ENCODE measurements at places on chromosomes 5 and 9. TPM values are rescaled to one million over a fixed set of nuclear protein-coding genes. Genes with fewer than 3 reads are reported as not detected.

- peak; percentile 81 for DNase-seq
Measured at GRCh38 chr5:138641547-138642298, 66.5 kb upstream of the HSPA9 start.

- DNase-seq, result peak; percentile 100
Measured at GRCh38 chr9:101398068-101398929, at the start of the genes MRPL50 and ZNF189. TSS of gene MRPL50 (minus strand) at chr9:101398618. CDS start at chr9:101398592, 26 bp downstream. TSS of gene ZNF189 (plus strand) at chr9:101398851. CDS start at chr9:101399157, 306 bp downstream.

DNA sequence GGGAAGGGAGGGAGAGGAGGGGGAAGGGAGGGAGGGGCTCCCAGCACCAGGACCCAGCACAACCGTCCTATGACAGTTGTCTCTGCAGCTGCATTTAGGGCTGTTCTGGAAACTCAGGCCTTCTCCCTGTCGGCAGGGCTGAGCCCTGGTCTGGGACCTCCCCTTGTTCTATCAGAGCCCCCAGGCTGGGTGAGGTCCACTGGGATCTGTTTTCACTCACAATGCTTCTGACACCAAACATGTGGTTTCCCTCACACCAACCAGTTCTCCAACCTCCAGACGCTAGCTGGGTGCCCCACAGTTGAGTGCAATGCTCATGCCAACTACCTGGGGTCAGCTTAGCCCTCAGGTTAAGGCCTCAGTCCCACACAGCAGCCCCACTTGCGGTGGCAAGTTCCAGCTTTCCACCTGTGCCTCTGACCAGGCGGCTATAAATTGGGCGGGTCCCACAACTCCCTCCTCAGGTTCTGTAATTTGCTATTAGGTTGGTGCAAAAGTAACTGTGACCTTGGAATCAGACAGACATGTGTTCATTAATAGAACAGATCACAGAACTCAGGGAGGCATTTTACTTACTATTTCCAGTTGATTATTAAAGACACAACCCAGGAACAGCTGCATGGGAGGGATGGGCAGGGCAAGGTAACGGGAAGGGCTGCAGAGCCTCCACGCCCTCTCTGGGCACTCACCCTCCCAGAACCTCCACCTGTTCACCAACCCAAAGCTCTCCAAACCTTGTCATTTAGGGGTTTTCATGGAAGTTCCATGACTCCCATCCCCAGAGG is 13.5 kb downstream of the ADAMTS2 start:
- no peak for DNase-seq

DNA sequence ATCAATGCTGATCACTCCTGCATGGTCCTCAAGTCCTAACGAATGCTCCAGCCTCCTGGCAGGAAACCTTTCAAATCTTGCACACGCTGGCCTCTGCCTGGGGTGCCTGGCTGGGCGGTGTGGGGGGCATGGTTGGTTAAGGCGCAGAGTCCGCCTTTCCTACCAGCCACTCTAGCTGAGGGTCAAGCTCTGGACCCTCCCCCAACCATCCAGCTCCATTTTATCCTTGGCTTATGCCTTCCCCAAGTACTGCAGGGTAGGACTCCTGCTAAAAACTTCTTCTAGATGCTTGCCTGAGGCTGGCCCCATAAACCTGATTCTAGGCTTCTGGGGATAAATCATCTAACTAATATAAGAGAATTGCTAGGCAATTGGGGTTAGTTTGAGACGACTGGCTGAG is 808 bp upstream of the MVB12B start:
- DNase-seq, result no peak

DNA sequence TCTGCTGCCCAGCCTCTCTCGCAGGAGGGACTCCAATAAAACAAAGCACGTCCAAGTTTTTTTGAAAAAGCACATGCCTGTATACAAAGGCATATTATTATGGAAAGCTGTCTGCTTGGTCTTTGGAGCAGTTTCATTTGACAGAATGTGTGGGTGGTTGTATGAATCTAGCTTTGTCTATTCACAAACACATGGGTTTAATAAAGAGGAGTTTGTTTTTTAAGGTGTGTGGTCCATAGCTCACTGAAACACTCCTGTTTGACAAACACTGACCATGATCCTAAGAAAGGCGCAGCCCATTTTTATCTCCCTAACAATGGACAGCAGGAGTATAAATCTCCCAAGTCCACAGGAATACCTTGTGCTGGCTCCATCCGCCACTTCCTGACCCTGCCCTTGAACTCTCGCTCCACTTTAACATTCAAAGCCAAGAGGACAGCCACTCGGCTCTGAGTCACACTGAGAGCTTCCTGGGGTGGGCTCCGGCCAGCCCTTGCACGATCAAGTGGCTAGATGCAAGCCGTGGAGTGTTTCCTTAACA is 371.9 kb downstream of the EBF1 start:
- peak; percentile 84 for DNase-seq

DNA sequence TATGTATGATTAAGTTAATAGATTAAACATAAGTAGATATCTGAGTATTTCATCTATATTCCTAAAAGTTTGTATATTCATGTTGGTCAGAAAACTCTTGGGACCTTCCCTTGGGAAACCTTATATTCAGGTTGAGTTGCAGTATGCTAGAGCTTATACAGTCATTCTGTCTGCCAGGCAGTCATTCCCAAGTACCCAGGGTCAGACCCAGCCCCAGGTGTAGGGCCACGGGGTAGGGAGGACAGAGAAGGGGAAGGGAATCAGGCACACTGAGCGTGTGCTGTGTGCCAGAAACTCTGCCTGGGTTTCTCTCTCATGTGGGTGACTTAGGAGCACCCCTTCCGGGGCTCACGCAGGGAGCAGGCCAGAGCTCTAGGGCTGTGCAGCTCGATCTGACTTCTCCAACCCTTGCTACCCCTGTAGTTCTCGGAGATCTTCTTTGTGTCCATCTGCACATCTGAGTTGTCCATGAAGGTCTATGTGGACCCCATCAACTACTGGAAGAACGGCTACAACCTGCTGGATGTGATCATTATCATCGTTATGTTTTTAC is 28.2 kb downstream of the CATSPER3 start:
- DNase-seq, result no peak

DNA sequence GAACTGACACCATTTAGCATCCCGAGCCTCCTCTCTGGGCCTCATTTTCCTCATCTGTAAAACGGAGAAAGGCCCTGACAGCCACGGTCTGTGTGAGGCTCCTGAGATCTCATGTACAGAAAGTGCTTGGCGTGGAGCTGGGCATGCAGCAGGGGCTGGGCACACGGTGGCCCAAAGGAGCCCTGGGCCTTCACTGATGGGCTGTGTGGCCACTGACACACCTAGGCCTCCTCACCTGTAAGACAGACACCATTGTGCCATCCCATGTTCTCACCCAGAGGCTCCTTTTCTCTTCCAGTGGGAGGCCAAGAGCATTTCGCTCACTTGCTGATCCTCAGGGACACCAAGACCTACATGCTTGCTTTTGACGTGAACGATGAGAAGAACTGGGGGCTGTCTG is 1.6 kb downstream of the ORM1 start:
- DNase-seq, result peak; percentile 37

DNA sequence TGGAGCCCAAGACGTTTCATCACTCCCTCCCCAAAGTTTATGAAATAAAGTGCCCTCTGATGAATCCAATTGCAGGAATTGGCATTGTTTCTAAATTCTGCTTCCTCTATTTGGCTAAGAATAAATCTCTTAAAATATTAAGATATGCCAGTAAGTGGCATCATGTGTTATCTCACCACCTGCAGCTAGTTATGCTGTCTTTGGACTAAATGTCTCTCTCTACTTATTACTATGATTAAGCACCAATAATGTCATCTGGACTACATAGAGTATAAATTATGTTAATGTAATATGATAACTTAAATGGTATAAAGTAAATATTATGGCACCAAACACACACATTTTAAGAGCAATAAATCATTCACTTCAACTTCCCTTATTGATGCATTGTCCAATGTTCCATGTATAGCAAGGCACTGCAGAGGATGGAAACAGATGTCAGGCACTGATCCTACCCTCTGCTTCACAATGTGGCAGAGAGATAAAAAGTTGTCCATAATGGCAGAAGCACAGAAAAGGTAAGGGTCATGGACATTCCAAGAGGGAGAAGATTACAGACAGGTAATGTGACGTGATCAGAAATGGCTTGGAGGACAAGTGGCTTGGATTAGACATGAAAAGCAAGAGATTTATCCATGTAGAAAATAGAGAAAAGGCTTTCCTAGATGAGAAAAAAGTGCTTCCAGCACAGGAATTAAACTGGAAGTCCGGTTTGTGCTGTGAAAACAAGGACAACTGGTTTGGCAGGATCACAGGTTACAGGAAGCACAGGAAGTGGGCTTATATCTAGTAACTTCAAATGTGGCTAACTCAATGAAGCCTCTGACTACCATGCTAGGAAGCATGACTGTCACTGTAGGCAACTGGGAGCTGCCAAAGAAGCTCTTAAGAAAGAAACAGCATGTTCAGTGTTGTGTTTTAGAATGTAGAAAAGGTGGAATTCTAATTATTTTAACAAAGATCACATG is 26.7 kb downstream of the MARCHF11 start:
- no peak for DNase-seq

- peak; percentile 80 for DNase-seq
Measured at GRCh38 chr9:117783828-117784227, 79.6 kb downstream of the TLR4 start.

DNA sequence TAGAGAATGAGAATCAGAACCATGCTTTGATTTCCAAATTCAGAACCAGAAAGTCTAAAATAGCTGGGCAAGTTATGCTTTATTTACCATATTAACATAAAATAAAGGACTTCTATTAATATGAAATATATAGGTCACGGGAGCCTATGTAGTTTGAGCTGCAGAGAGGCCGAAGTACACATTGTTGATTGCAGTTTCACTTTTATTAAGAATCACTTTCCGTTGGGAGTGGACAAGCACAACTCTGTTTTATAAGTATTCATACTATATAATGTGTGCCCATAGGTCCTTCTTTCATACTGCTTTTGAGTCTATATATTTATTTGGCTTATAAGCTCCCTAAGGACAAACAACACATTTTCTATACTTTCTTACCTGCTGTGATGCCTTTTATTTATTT is 58.7 kb upstream of the DMRT3 start:
- DNase-seq, result no peak

DNA sequence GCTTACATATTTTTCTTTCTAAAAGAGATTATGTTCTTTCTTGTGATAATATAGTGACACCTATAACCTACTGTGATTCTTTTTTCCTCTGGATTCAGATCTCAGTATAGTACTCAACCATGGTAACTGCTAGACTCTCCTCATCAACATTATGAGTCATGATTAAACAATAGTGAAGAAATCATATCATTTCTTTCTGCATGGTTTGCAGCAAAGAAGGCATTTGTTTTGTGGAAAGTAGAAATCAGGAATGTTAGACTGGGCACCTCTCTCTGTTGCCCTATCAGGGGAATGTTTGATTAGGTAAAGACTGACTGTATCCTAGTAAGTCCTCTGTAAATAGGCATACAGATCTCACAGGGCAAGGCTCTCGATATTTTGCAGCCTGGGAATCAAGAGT is 25.6 kb upstream of the SMC2 start:
- no peak for DNase-seq

GRCh38 chr9:20250791-20251190 is 371.5 kb downstream of the MLLT3 start:
- DNase-seq, result no peak

- no peak for DNase-seq
Measured at GRCh38 chr5:140868721-140869554, at the start of gene PCDHA11. TSS of gene PCDHA11 (plus strand) at chr5:140868957. CDS start at chr5:140869104, 147 bp downstream.

- DNase-seq, result peak; percentile 83
Measured at GRCh38 chr9:104868687-104869404, 59.1 kb downstream of the ABCA1 start.

GRCh38 chr5:131379723-131380122 is 115.9 kb downstream of the CDC42SE2 start:
- DNase-seq, result no peak

DNA sequence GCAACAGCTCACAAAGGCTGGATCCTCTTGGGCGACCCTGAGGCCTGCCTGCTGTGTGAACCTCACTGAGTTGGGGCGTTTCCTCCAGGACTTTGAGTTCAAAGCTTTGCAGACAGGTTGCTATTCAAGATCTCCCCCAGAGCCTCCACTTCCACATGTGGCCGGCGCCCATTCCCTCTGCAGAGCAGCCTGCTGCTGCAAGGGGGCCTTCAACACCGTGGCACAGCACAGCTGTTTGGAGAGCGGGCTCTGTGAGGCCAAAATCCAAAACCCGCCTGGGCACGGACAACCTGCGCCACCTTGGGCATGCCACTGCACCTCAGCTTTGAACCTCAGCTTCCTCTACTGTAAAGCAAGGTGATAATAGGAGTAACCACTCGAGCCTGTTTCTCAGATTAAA is 160.3 kb downstream of the DAB2IP start:
- no peak for DNase-seq

- no peak for DNase-seq
Measured at GRCh38 chr5:85646036-85646435, 971.7 kb upstream of the COX7C start.

GRCh38 chr5:146475906-146476305 is 28.8 kb downstream of the TCERG1 start:
- DNase-seq, result no peak

- DNase-seq, result no peak
Measured at GRCh38 chr9:37503736-37504135, 18.0 kb downstream of the POLR1E start.

DNA sequence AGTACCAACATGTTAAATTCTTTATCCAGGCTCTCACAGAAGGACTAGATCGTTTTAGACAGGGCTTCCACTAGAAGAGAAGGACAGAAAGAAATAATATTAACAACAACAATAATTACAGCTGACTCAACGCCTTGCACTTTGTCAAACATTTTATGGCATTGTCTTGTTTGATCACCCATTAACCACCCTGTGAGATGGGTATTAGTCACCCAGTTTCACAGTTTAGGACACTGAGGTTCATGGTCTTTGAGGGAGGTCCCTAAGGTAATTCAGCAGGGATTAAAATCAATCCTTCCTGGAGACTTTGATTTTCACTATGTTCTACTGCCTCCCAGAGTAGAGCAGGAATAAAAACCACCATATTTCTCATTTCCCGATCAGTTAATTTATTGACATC is 51.4 kb upstream of the BNC2 start:
- no peak for DNase-seq

GRCh38 chr5:107968998-107969397 is 298.3 kb upstream of the EFNA5 start:
- no peak for DNase-seq

DNA sequence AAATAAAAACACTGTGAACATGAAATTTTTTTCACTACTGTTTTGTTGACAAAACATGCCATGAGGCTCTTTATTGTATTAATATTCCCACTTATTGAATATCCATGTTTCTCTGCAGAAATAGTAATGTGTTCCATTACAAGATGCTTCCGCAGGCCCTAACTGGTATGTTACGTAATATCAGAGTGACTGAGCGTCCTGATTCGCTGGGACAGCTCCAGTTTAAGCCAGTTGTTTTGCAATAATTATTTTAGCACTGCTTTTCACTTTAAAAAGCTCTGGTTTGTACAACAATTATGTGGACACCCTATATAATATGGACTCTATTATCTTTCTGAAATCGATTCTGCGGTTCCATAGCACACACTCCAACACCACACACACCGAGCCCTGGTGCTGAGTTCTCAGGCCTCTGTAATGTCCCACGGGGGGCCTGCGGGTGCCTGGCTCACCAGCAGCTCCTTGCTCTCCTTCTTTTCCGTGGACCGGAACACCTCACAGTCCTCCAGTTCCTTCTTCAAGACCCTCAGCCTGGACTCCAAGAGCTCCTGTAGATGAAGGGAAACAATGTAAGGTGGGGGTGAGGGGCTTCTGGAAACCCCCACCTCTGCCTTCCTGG is 1.8 kb downstream of the TRIM7 start:
- DNase-seq, result peak; percentile 50

COL15A1 gene
- 1.1 TPM for polyA plus RNA-seq

RGMB gene
- 2.9 TPM for polyA plus RNA-seq

POU5F2 gene
- polyA plus RNA-seq, result 0.13 TPM

GABRA1 gene
- not detected for polyA plus RNA-seq

KYAT1 gene
- 6.6 TPM for polyA plus RNA-seq

SH2D3C gene
- 27.0 TPM for polyA plus RNA-seq
